ENCODE measurements at places on chromosomes 4 and X. TPM values are rescaled to one million over a fixed set of nuclear protein-coding genes. Genes with fewer than 3 reads are reported as not detected.

BEX1 gene
- total RNA-seq = 3.7 TPM

CSN1S1 gene
- total RNA-seq = not detected

DMRTC1B gene
- total RNA-seq = not detected

SERTM2 gene
- 1.2 TPM for total RNA-seq

PF4V1 gene
- total RNA-seq = 1.6 TPM

ADAM29 gene
- total RNA-seq = not detected

VEGFD gene
- not detected for total RNA-seq

ENPEP gene
- 2.3 TPM for total RNA-seq

PPARGC1A gene
- not detected for total RNA-seq

OTC gene
- not detected for total RNA-seq

EMD gene
- total RNA-seq = 86.5 TPM

NAT8L gene
- total RNA-seq = under 0.01 TPM

SPACA5 gene
- total RNA-seq = not detected

IL1RAPL2 gene
- 6.9 TPM for total RNA-seq

JAKMIP1 gene
- total RNA-seq = not detected

TNIP3 gene
- total RNA-seq = 0.18 TPM

GPRASP1 gene
- total RNA-seq = 1.2 TPM

LRCH2 gene
- 6.1 TPM for total RNA-seq

XG gene
- total RNA-seq = 1.2 TPM

DMRTC1 gene
- total RNA-seq = not detected

EGFL6 gene
- not detected for total RNA-seq

IRS4 gene
- not detected for total RNA-seq

HSFX3 gene
- total RNA-seq = not detected

TBC1D9 gene
- 16.1 TPM for total RNA-seq

RASGEF1B gene
- not detected for total RNA-seq

ANOS1 gene
- 1.4 TPM for total RNA-seq

GABRB1 gene
- not detected for total RNA-seq
